ENCODE measurements at places on chromosomes 16 and 17.

DNA sequence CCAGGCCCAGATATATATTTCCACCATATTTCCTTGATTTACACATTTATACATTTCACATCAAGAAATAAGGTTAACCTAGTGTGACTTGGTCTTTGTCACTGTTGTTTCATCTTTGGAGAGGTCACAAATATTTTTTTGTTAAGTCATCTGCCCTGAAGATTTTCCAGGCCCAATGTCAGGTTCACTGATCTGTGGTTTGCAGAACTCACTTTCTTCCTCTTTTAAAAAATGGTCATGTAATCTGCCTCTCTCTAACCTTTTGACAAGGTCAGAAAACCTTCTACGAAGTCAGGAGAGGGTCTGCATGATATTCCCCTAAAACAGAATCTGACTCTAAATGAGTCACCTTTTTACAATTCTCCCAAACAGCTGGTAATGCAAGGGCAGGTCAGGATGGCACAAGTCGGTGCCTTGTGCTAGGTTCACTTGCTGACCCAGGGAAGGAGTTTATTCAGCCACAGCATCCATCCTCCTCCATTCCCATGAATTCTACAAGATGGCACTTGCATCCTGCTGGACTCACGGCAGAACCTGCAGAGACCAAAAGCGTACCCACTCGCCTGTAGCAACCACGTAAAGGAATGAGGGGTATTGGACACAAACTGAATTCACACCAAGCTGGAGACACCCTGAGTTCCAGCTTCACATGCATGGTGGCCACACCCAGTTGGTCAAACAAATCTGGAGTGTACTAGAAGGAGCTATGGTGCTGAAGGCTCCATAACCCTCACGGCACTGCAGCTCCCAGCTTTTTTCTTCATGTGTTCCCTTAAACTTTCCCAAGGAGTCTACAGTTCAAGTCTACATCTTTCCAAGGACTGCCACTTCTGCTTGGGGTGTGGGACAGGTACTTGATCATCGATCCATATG lies 1.6 kb upstream of the KIAA0513 start:
- no peak for DNase-seq

GRCh38 chr16:57775661-57776469 lies 26.4 kb downstream of the KIFC3 start:
- no peak for DNase-seq

- DNase-seq, result no peak
These were observed 9.2 kb downstream of the HIRIP3 start for GRCh38 chr16:29986231-29986630.

- DNase-seq, result no peak
These were observed 3.5 kb upstream of the SALL1 start for GRCh38 chr16:51154271-51155171.

GRCh38 chr16:68756239-68756915 lies 19.3 kb downstream of the CDH1 start:
- peak; percentile 81 for DNase-seq

Data from GM06990 (cell line).